ENCODE measurements at places on chromosomes 2 and 18.

DNA sequence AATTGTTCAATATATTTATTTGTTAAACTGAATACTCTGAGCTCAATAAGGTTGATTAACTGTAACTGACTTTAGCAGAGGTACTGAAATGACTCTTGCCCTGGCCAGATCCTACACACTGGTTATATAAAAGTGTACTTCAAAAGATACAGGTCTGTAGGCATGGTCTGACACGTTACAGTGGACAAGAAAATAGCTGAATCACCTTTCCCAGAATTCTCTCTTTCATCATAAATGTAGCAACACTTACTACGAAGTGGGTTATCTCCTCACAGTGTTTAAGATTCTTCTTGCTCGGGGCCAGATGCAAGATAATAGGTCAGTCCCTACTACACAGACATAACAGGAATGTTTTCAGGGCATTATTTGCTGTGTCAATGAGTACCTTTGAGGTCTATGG lies 107.0 kb upstream of the ZC3H15 start:
- DNase-seq: no peak

- DNase-seq: no peak
Observed at GRCh38 chr2:111126581-111126980, 5.9 kb downstream of the BCL2L11 start.

- DNase-seq: no peak
Observed at GRCh38 chr2:102735416-102736109, 26.3 kb upstream of the TMEM182 start.

- no peak for DNase-seq
Observed at GRCh38 chr2:82428251-82428650, 2030.8 kb downstream of the SUCLG1 start.

DNA sequence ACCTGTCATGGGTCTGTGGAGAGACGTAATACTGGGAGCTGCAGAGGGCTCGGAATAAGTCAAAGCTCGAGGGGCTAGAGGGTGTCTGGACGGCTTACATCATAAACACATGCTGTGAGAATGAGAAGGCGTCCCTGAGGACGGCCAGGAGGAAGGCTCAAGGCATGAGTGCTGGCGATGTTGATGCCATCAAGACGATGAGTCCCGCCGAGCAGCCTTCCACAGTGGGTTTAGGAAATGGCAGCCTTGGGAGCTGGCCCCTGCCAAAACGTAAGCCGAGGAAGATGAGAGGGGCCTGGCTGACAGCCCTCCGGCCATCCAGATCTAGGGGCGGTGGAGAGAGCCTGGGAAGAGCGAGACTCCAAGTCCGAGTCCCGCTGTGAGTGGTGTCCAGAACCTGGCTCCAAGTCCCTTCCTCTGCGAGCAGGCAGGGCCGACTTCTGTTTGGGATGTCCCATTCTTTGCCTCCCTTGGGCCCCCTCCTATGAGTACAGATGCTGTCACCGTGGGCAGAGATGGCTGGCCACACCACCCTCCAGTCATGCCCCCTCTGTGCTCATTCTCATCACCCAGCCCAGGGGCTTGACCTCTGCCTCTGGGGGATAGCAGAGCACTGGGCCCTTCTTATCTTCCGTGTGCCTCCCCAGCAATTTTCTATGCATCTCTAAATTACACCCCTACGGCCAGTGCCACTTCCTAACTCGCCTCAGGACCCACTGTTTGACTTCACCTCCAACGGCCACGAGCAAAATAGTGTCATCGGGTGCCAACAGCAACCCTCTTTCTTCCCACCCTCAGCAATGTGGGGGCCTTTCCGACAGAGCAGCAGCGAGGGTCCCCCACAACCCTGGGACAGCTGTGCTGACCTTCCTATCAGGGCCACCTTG lies 175.7 kb downstream of the FAM210A start:
- no peak for DNase-seq

DNA sequence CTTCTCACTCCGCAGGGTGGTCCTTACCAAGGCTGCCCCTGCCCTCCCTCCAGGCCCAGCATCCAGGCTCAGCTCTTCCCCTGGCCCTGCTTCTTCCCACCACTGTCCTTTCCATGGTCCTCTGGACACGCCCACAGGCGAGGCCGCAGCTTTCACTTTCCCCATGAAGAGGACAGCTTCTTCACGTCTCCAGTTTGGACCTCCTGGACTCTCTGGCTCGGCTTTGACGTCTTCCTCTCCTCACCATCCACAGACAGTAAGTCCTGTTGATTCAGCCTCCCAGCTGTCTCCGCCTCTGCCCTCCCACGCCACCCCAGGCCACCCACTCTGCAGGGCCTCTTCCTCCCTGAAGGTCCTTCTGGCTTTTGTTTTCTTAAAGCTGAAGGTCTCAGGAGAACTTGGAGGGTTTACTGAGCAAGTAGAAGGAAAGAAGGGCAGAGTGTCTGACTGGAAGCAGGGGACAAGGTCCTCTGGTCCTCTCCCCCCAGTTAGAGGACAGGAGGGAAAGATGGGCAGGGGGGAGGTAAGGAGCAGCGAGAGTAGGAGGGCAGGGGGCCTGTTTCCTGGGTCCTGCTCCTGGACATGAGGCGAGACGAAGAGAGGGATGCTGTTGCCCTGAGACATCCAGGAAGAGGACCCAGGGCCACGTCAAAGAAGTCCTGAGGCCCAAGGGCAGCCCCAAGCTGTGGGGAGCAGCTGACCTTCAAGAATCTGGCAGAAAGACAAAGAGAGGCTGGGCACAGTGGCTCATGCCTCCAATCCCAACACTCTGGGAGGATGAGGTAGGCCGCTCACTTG lies 24.7 kb upstream of the NMUR1 start:
- no peak for DNase-seq

DNA sequence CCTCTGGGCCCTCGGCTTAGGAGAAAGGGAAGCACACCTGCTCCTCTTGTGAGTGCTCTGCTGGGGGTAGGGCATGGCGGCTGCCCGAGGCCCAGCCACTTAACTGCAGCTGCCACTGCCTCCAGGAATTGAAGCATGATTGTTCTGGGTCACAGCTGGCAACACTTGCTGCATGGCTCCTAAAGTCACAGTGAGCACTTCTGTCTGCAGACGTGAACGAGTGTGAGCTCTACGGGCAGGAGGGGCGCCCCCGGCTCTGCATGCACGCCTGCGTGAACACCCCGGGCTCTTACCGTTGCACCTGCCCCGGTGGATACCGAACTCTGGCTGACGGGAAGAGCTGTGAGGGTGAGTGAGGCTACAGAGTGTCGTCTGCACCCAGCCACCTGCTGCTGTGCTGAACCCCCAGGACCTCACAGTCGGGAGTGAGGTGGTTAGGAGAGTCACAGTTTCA lies 44.4 kb downstream of the FBLN7 start:
- DNase-seq: no peak

- DNase-seq: no peak
Observed at GRCh38 chr2:170972296-170973224, 43.5 kb downstream of the GORASP2 start.
